HCEC 1CT (cell line): ENCODE measurements at places on chromosomes 2 and 18.

DNA sequence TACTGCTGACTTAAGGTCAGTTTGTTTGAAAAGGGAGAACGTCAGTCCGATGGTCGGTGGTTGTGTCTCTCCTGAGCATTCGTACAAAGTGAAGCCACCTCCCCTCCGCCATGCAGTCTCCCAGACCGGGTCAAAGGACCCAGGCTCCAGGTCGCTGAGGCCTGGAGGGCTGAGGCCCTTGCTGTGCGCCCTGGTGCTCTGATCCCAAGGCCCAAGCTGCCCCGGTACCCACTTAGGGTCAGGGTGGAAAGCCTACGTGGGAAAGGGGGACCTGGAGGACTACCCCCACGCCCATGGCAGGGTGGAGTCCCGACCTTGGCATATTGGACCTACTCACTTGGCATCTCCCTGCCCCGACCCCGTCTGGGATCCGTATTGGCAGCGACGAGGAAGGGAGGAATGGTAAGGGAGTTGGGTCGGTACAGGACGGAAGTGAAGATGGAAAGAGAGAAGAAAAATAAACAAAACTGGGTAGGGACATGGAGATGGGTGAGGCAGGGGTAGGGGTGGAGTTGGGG is 8.0 kb upstream of the SIX3 start:
- no peak for DNase-seq

GRCh38 chr2:30631051-30631671 is 176.1 kb downstream of the CAPN13 start:
- DNase-seq: no peak

DNA sequence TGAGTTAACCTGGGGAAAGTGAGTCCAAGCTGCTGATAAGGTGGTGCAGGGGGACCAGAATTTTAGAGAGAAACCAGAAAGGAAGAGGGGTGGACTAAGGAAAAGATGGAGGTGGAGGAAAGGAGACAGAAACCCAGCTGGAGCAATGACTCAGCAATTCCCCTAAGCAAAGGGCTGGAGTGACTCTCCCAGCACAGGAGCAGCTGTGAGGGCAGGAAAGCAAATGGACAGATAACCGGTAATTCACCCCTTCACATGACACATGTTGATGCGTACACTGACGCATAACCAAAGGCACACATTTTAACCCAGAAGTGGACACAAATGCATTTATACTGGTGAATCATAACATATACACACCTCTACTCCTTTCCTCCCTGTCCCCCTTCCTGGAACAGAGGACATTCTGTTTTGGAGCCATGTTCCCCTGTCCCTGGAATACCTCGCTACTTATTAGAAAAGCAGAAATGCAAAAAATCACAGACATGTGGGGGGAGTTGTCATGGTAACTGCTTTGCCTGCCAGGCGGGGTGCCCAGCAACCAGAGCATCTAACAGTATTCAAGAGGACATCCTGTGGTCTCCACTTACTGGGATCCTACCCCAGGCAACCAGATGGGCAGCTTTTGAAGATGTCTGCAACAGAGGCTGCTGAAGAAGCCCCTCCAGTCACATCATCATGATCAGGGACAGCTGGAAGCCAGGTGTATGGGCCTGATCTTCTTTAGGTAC is 4.7 kb downstream of the CDK5R2 start:
- peak; percentile 92 for DNase-seq

DNA sequence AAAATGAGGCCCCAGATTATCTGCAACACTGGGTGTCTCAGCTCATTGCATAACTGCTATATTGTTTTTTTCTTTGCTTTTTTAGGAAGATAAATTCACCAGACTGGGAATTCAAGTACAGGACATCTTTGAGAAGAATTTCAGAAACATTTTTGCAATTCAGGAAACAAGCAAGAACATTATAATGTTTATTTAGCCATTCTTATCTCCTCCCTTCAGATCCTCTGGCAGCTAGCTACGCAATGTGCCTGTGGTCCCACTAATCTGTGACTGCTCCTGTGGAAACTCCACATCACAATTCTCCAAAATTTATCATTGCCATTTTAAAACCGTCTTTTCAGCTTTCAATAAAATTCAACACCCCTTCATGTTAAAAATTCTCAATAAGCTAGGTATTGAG is 126.8 kb downstream of the SP100 start:
- no peak for DNase-seq

GRCh38 chr2:240437861-240438809 is 2.7 kb downstream of the GPC1 start:
- DNase-seq: peak; percentile 44

- no peak for DNase-seq
These were observed 40.3 kb upstream of the ZSWIM2 start for GRCh38 chr2:186889101-186889879.

GRCh38 chr2:84880645-84881521 is at the start of gene TRABD2A:
TSS of gene TRABD2A (minus strand) at chr2:84881084. CDS start at chr2:84881039, 45 bp downstream.
- DNase-seq: peak; percentile 54

DNA sequence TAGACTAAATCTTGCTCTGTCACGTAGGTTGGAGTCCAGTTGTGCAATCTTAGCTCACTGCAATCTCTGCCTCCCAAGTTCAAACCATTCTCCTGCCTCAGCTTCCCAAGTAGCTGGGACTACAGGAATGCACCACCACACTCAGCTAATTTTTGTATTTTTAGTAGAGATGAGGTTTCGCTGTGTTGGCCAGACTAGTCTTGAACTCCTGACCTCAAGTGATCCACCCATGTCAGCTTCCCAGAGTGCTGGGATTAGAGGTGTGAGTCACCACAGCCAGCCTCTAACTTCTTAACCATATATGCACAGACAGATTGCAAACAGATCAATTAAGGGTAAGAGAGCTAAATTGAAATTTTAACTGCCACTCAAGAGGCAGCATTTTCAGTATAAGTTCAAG is 22.1 kb upstream of the CNGA3 start:
- peak; percentile 91 for DNase-seq

GRCh38 chr2:56372071-56372656 is 188.4 kb downstream of the CCDC85A start:
- DNase-seq: no peak
